Epithelial cell of proximal tubule (primary cell): ENCODE measurements at places on chromosomes 3 and 15. TPM values are rescaled to one million over a fixed set of nuclear protein-coding genes. Genes with fewer than 3 reads are reported as not detected.
A peak's percentile ranks its signal among the peaks of the same experiment; 100 is the strongest.

The TMEM207 gene
- total RNA-seq: not detected in 2 replicates

- no peak for DNase-seq
Observed at GRCh38 chr15:85571780-85572179, 191.4 kb downstream of the AKAP13 start.

The FBXO40 gene
- total RNA-seq: not detected in 2 replicates

DNA sequence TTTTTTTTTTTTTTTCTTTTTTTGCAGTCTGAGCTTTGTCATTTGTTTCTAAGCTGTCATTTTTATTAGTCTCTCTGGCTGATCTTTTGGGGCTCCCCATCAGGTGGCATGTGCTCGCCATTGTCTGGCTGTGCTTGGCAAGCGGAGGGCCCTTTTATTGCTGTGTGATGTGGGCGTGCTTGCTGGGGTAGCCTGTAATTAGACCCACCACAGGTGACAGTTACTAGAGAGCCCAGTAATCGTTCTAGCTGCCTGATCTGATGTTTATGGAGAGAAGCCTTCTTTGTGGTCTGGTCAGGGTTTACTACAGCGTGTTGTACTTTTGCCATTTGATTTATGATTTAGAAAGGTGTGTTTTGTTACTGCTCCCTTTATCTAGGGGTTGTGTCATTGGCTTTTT lies 179.9 kb downstream of the MCTP2 start:
- no peak for DNase-seq

The PCOLCE2 gene
- 4.5 and 7.7 TPM in 2 replicates for total RNA-seq

DNA sequence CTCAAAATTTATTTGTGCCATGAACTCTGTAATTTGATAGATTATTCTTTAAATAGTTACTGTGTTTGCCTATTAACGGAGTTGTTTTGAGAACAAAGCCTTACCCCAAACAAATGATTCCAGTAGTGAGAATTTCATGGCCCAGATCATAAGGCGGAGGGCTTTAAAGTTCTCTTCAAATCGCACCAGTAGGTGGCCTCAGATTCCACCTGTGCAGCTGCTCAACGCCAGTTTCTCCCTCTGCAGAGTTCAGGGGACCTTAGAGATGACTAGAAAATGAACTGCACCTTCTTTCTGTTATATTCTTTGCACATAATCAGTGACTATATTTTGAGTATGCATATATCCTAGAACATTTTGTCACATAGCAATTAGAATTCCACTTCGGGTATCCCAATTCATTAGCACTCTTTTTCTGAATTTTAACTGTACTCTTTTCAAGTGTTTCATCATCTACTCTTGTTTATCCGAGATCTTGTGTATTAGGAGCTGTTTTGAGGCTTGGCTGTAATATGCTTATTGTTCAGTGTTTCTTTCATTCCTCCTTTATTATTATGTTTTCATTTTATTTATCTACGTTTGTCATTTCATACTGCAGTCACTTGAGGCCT lies 232.6 kb upstream of the CHRM5 start:
- DNase-seq: no peak

DNA sequence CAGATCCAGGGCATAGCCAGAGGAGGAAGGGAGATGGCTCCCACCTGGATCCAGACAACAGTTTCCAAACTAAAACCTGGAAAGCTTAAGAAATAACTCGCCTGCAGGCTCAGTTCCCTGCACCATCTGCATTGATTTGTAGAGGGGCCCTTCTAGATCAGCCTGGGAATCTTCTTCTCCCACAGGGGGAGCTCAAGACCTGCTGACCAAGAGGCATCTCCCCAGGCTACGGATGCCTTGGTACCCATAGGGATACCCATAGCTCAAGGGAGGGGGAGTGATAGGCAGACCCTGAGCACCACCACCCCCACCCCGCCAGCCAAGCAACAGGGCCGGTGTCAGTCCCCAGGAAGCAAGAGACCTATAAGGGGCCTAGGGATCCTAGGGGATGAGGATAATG lies 28.0 kb upstream of the DCLK3 start:
- DNase-seq: no peak

GRCh38 chr15:25180606-25181292 lies 226.0 kb downstream of the SNRPN start:
- no peak for DNase-seq

DNA sequence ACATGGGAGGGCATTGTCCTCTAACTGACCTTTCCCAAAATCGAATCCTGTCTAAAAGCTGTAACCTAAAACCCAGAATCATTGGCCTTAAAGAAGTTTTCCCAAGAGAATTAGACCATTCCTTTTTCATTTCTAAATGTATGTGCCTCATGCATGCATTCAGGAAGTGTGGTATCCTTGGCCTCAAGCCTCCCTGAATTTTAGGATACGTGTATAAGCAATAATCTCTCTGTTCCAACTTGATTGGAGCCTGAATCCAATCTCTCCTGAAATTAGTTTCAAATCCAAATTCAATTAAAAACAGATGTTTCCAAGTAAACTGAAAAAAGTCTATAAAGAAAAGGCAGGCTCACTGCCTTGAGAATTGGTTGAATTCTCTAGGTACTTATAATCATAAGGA lies 86.0 kb upstream of the VEPH1 start:
- no peak for DNase-seq

GRCh38 chr3:64801856-64802255 lies 114.1 kb upstream of the ADAMTS9 start:
- DNase-seq: no peak

DNA sequence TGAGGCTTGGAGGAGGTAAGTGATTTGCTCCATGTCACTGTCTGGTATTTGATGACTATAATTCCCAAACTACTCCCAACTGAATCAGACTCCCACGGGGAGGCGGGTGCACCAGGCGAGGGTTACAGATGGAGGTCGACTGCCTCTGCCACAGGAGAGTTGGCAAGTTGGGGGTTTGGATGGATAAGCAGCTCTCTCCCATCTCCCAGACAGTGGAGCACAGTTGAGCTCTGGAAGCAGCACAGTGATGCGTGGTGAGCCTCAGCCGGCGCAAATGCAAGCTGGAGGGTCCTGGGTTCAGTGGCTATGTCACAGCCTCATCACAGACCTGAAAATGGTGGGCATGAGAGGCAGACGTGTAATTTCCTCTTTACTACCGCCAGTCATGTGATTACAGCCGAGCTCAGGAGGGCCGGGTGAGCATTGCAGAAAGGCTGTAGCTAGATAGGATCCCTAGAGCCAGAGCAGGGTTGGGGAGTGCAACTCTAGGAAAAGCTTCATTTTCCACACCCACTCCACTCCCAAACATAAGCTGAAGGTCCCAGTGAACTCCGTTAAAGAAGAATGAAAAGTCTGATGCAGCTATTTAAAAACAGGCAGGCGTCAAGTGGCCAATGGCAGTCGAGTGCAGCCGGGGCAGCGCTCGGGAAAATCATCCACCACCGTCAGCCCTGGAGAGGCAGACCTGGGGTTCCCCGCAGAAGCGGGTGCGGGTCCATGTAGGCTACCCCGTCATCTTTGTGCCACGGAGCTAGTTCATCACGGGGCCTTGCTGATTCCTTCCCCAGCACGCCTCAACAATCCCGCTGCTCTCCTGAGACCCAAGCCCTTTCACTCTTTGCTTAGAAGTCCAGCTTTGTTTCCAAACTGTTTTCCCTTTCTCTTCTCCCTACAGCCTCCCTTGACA lies 33.3 kb upstream of the VPS8 start:
- no peak for DNase-seq

The CATSPER2 gene
- 0.07 and 0.17 TPM in 2 replicates for total RNA-seq

- peak; percentile 52 for DNase-seq
Observed at GRCh38 chr3:129723558-129724324, 117.3 kb upstream of the PLXND1 start.

The RTP2 gene
- total RNA-seq: not detected in 2 replicates

- no peak for DNase-seq
Observed at GRCh38 chr3:80606073-80606472, 838.3 kb upstream of the ROBO1 start.

DNA sequence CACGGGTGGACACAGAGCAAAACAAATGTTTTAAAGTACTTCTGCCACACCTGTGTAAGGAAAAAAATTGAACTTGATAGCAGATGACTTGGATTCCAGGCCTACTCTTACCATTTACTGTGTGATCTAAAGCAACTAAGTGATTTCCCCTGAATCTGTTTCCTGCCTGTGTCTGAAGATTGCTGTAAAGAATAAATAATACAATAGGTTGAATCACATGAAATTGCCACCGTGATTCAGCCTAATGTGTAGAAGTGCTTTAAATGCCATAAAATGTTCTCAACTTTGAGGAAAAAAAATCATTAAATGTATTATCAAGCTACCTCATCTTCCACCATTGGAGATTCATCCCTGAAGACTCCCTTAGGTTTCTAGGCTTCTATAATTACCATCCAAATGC lies 27.6 kb upstream of the NUDT16 start:
- no peak for DNase-seq

DNA sequence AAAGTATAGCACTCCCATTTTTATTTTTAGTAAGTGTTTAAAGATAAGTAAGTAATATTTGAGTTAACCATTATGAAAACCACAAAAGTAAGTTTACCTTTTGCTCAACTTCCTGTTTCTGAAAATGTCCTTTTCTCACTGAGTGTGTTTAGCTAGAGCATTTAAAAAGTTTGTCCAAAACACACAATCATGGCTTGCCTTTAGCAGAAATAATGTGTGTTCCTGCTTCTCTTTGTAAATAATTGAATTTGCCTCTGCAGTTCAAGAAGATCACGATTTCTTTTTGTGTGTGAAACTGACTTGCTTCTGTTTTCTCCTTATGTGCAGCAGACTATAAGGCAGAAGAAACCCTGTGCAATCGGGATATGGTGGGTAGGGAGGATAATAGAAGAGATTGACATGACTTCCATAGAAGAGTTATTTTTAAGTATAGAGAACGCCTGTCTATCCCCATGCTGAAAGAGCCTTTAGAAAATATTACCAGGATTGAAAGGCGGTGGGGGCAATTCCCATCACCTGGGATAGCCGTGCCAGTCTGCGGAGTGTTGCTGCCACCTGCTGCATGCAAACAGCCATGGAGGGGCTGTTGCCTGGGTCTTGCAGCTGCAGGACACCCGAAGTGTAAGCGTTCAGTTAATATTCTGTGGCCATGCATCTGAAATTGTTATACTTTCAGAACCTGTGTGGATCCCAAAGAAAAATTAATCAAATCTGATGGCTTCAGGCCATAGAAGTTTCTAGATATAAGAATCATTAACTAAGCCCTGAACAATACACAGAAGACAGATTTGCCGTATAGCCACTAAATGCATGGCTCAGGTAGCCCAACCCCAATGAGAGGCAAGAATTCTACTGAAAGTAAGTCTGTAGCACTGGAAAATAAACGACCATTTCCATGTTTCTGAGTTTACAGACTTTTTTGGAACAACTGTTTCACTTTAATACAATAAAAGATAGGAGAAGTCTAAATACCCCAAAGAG lies 2.4 kb upstream of the CD96 start:
- DNase-seq: peak; percentile 13

DNA sequence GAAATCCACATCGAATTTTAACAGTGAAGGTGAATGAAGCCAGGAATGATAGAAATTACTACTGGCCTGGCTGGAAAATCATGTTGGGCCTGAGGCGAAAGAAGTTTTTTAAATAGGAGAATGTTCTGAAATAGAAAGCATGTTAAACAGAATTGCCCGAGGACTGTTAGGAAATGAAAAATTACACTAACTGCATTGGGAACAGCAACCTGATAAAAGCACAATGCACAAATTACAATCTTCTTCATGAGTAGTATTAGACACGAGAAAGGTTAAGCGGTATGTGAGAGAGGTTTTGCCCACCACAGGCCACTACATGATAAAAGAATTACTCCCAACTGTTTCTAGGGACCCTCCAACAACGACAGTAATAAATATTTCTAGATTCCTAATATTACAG lies 18.9 kb downstream of the GBE1 start:
- DNase-seq: no peak

DNA sequence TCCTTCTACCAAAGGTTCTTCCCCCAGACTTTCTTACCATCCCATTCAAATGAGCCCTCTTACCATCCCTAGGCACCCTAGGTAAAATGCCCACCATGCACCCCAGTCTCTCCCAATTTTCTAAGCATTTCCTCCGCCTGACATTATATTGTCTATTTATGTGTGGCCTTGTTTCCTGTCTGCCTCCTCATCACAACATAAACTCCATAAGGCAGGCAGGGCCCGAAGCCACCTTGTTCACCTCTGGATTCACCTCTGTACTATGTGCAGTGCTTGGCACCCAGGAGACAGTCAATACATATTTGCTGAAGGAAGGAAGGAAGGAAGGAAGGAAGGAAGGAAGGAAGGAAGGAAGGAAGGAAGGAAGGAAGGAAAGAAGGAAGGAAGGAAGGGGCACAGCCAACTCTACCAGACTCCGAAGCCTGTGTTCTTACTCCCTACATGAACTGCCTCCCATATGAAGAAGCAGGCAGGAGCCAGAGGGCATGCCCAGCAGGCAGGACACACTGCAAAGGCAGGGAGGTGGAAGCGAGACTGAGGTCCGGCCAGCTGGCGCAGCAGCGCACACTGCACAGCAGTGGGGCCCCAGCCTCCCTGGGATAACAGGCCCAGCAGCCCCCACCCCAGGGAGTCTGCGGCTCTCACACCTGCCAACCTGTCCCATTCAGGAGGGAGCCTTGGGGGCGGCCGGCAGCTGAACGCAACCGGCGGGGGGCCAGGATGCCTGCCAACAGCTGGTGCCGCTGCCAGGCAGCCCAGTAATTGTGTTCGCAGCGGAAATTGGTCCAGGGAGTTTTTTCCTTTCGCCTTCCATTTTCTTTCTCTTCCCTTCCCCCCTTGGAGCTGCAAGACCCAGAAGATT lies 106.0 kb upstream of the LINGO1 start:
- no peak for DNase-seq

- DNase-seq: no peak
Observed at GRCh38 chr3:127215714-127216414, 22.9 kb downstream of the PRR23E start.

DNA sequence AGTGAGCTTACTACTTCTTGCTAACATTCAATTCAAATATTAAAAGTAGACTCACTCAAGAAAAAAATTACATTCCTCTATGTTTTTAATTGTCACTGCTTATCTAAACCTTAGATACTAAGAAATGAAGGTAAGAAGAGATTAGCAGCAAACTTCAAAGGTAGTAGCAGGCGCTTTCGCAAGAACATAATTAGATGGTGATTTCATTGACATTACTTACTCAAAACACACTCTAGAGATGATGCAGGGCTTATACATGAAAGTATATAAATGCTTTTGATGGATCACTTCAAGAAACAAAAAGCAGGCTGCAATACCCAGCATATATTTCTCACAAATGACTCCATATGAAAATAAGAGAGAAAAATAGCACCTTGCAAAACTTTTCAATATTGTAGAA lies 86.8 kb downstream of the FSIP1 start:
- no peak for DNase-seq

- no peak for DNase-seq
Observed at GRCh38 chr15:83268147-83268546, 16.3 kb downstream of the BNC1 start.

- DNase-seq: no peak
Observed at GRCh38 chr3:129001101-129001805, at the start of gene EFCC1. Gene EFCC1 (plus strand): TSS chr3:129001304. CDS start chr3:129001629, 325 bp downstream.

GRCh38 chr3:150293401-150294001 lies 114.6 kb upstream of the TSC22D2 start:
- no peak for DNase-seq

DNA sequence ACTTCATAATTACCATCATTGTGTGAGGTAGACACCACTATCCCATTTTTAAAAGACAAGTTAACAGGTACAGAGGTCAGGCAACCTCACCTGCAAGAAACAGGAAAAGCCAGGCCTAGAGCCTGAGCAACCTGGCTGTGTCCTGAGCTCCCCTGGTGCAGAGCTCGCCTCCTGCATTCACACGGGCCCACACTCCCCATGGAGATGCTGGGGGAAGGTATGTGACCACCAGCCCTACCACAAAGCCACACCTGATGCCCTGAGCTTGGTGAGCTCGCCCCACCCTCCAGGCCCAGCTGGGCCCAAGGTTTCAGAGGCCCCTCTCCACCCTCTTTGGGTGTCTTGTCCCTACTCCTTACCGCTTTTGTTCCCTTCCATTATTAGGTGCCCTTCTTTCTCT lies 1.2 kb upstream of the EFCAB12 start:
- no peak for DNase-seq
